IMR-90 (cell line): ENCODE measurements at places on chromosomes 7 and 10. TPM values are rescaled to one million over a fixed set of nuclear protein-coding genes. Genes with fewer than 3 reads are reported as not detected.

PRLHR gene
- polyA plus RNA-seq: not detected in 2 replicates

MAGI2 gene
- 2.3 and 2.5 TPM in 2 replicates for polyA plus RNA-seq

LIPN gene
- polyA plus RNA-seq: not detected in 2 replicates

GRID1 gene
- 0.03 TPM in 1 of 2 replicates, not detected in the other for polyA plus RNA-seq

CFAP69 gene
- polyA plus RNA-seq: 0.50 and 0.86 TPM in 2 replicates

PALS2 gene
- 7.4 and 8.8 TPM in 2 replicates for polyA plus RNA-seq

FBXL13 gene
- polyA plus RNA-seq: 0.07 and 0.24 TPM in 2 replicates

GNGT1 gene
- polyA plus RNA-seq: not detected in 2 replicates

DUS4L gene
- polyA plus RNA-seq: 3.3 and 4.2 TPM in 2 replicates

STYXL1 gene
- 53.9 and 66.1 TPM in 2 replicates for polyA plus RNA-seq

TSPAN33 gene
- polyA plus RNA-seq: 0.13 and 0.17 TPM in 2 replicates

GTF2I gene
- 78.3 and 88.8 TPM in 2 replicates for polyA plus RNA-seq

KEL gene
- polyA plus RNA-seq: 0.03 and 0.07 TPM in 2 replicates

TMEM213 gene
- not detected in 2 replicates for polyA plus RNA-seq

RET gene
- 0.10 and 0.26 TPM in 2 replicates for polyA plus RNA-seq

GHRHR gene
- not detected in 2 replicates for polyA plus RNA-seq

WAC gene
- 39.6 and 41.0 TPM in 2 replicates for polyA plus RNA-seq

HIPK2 gene
- polyA plus RNA-seq: 27.1 and 31.7 TPM in 2 replicates

SFXN2 gene
- 6.9 TPM in 2 replicates for polyA plus RNA-seq

FFAR4 gene
- polyA plus RNA-seq: not detected in 2 replicates

AOAH gene
- not detected in 2 replicates for polyA plus RNA-seq

KLHL7 gene
- polyA plus RNA-seq: 23.9 and 24.6 TPM in 2 replicates

TUBAL3 gene
- polyA plus RNA-seq: not detected in 2 replicates

GATA3 gene
- polyA plus RNA-seq: 0.11 and 0.21 TPM in 2 replicates

MRC1 gene
- not detected in 2 replicates for polyA plus RNA-seq

CCL26 gene
- not detected in 2 replicates for polyA plus RNA-seq

WNT16 gene
- polyA plus RNA-seq: 0.68 and 0.95 TPM in 2 replicates

EBLN1 gene
- not detected in 2 replicates for polyA plus RNA-seq

VPS41 gene
- polyA plus RNA-seq: 11.4 and 16.0 TPM in 2 replicates

ASAH2 gene
- 0.31 and 0.77 TPM in 2 replicates for polyA plus RNA-seq

STEAP2 gene
- polyA plus RNA-seq: 1.7 and 1.8 TPM in 2 replicates

SLC13A4 gene
- polyA plus RNA-seq: 0.10 TPM in 1 of 2 replicates, not detected in the other

AEBP1 gene
- polyA plus RNA-seq: 5.5 and 5.7 TPM in 2 replicates

PRPS1L1 gene
- polyA plus RNA-seq: not detected in 2 replicates

FAM25C gene
- not detected in 2 replicates for polyA plus RNA-seq

AGMO gene
- not detected in 2 replicates for polyA plus RNA-seq

STRA8 gene
- not detected in 2 replicates for polyA plus RNA-seq

RARRES2 gene
- 1.4 and 1.6 TPM in 2 replicates for polyA plus RNA-seq

LRRTM3 gene
- not detected in 2 replicates for polyA plus RNA-seq

FOXK1 gene
- 8.8 TPM in 2 replicates for polyA plus RNA-seq

LRRC17 gene
- polyA plus RNA-seq: 199 and 250 TPM in 2 replicates

TRPV6 gene
- 0.03 TPM in 1 of 2 replicates, not detected in the other for polyA plus RNA-seq

ALKBH4 gene
- polyA plus RNA-seq: 7.4 and 8.1 TPM in 2 replicates

PLXDC2 gene
- polyA plus RNA-seq: 3.2 and 3.6 TPM in 2 replicates

TAS2R4 gene
- 0.09 and 0.14 TPM in 2 replicates for polyA plus RNA-seq

HTR7 gene
- polyA plus RNA-seq: 0.43 and 0.44 TPM in 2 replicates

SNCG gene
- polyA plus RNA-seq: 17.9 and 19.0 TPM in 2 replicates

EPHA1 gene
- polyA plus RNA-seq: 0.10 TPM in 1 of 2 replicates, not detected in the other

CALCR gene
- not detected in 2 replicates for polyA plus RNA-seq

NEUROG3 gene
- not detected in 2 replicates for polyA plus RNA-seq

UFSP1 gene
- polyA plus RNA-seq: 1.0 TPM in 2 replicates

AHR gene
- polyA plus RNA-seq: 6.5 and 6.9 TPM in 2 replicates
